ENCODE measurements at places on chromosomes 4 and X.

- DNase-seq, result no peak
Measured at GRCh38 chr4:77190053-77190452, 33.0 kb downstream of the CCNG2 start.

DNA sequence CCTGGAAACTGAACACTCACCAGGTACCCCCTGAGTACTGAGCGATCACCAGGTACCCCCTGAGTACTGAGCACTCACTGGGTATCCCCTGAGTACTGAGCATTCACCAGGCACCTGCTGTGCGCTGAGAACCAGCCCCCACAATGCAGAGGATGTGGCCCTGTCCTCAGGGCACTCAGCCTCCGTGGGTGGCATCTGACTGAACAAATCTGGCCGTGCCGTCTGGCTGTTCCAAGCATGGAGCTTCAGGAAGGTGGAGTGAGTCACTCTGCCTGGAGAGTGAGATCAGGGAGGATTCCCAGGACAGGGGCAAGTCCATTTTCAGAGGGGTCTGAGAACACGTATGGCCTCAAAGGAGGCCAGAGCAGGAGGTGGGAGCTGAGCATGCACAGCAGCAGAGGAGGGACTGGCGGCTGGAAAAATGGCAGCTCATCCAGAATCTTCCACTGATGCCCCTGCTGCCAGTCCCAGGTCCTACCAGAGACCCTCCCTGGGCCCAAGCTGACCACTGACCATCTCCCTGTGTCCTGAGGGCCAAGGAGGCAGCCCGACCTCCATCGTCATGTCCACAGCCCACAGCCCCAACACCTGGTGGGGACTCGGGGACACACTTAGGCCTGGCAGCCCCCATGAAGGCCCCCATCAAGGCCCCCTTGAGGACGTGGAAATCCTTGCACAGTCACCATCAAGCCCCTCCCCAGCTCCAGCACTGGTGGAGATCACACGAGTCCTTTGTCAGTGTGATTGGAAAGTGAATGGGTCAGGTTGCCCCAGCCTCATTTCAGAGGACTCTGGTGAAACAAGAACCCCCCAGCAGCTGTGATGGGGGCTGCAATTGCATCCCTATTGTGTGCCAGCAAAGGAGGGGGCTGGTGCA is 94.1 kb downstream of the HMX1 start:
- DNase-seq, result no peak

- no peak for DNase-seq
Measured at GRCh38 chrX:37000140-37000539, 8.0 kb upstream of the FAM47C start.

GRCh38 chr4:99536271-99536670 is 25.4 kb downstream of the C4orf17 start:
- no peak for DNase-seq

- no peak for DNase-seq
Measured at GRCh38 chr4:188296331-188296730, 157.1 kb downstream of the TRIML1 start.

GRCh38 chrX:72306851-72307645 is 1.3 kb upstream of the CITED1 start:
- DNase-seq, result no peak

GRCh38 chrX:14173873-14174272 is 144.2 kb upstream of the GEMIN8 start:
- no peak for DNase-seq

DNA sequence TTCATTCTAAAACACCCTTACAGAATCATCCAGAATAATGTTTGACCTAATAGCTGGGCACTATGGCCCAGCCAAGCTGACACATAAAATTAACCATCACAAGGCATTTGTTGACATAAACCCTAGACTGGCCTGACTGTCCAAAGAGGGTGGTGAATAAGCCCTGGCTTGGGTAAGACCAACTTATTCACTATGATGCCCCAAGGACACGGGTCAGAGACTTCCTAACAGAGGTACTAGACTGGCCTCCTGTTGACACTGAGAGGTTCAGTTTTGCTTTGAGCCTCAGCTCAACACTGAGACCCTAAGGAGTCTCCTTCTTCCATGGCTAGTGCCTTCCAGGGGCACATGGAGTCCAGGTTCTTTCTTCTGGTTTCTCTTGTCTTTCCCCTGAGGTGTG is 21.3 kb downstream of the FGF2 start:
- DNase-seq, result no peak

DNA sequence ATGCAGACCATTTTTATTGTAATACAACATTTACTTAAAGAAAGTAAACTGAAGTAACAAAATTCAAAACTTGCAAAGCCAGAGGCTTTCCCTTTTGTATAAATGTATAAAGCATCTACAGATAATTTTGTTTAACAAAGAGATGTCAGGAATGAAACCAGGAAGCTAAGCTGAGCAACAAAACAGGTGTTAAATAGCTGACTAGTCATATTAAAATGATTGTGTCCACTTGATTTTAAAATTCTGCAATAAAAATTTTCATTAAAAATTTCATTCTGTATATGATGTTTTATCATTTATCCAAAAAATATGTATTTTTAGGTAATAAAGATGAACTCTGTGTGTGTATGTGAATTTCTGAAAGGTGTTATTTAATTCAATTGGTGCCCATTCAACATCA is 72.0 kb upstream of the TRAM1L1 start:
- DNase-seq, result no peak

DNA sequence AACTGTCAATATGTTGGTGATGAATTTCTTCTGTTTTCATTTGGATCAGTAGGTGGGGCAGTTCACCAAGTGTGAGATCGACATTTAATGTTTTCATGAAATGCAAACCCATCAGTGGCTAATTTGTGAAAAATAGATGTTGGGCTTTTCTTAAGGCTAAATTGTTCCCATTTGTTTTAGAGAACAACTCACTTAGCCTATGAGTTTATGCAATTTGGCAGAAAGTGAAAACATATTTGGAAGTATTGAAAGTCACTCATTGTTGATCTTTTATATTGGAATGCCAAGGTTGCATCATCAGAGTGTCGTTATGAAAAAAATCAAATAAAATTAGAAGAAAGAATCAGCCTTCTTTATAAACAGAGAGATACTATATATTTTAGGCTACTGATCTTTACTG is 132.4 kb downstream of the RPA4 start:
- no peak for DNase-seq
